Stimulated activated CD8-positive, alpha-beta memory T cell treated with anti-CD3 and anti-CD28 coated beads, Interleukin-7, amount 100 ng/mL, for 1 hour (primary cell): ENCODE measurements at places on chromosomes 6 and 20.

DNA sequence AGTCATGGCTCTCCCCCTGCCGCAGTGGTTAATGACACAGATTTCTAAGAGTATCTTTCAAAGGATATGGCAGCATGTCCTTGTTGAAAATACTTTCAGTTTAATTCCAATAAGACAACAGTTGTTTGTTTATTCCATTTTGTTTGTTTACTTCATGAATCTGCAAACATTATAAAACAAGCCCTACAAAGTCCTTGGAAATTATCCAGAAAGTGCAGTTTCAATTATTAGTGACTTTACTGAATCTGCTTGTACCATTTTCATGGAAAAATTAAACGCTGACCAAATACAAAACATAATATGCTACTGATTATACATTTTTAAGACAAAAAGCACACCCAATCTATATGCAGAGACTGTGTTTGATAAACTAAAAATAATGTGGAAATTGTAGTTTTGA, 3.3 kb downstream of the HEY2 start:
- DNase-seq: no peak

DNA sequence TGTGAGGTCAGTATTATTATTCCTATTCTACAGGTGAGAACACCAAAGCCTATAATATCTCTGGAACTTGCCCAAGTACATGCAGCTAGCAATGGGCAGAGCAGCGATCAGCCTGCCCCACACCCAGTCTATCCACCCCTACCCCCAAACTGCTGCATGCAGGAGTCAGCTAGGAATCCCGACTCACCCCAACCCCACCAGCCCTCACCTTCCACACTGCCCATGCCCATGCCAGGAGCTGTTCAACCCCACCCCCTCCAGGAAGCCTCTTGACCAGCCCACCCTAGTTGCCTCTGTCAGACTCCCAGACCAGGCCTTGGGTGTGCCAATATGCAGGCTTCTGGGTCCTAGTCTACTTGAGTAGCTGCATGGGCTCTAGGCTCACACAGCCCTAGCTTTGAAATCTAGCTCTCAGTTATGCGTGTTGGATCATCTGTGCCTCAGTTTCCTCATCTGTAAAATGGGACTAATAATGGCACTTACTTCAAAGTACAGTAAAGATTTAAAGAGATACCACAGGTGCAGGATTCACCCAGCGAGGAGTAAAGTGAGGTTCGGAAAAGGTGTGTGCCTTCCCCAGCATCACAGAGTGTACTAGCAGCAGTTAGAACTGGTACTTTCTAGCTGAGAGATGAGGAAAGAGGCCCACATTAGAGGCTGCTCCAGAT, 173.2 kb downstream of the VEGFA start:
- no peak for DNase-seq

DNA sequence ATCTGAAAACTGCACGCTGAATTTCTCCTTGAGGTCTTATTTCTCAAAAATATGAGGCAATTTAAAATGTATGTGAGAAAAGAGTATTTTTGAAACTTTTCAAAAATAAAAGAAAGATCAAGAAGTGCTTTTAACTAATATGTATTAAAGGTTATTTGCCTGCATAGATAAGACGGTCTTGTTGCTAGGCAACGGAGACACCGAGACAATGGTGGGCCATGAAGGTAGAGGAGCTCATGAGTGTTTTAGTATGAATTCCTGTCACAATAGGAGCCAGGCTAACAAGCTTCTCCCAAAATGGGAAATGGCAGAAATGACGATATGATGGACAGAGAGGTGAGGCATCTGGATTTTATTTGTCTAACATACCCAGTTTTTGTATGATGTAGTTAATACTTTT, 308.2 kb downstream of the SLC35F1 start:
- DNase-seq: no peak

DNA sequence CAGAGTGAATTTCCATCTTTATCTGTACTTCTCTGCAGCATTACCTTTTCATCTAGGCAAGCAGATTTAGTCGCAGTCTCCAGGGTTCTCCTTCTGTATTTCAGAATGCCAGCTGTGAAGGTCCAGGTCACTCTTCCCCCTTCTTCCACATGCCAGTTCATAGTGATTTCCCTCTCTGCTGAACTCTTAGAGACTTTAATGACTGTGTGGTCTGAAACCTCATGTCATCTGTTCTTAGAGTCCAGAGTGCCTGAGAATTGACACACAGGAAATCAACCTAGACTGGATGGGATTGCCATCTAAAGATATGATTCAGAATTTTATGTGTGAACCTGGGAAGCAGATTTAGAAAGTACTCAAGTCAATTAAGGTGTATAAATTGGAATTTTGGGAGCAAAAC, 248.1 kb downstream of the TPBG start:
- no peak for DNase-seq

GRCh38 chr20:63836458-63837344, 5.6 kb upstream of the ZBTB46 start:
- DNase-seq: no peak

- DNase-seq: no peak
Observed at GRCh38 chr6:100925749-100926148, 44.6 kb upstream of the ASCC3 start.

DNA sequence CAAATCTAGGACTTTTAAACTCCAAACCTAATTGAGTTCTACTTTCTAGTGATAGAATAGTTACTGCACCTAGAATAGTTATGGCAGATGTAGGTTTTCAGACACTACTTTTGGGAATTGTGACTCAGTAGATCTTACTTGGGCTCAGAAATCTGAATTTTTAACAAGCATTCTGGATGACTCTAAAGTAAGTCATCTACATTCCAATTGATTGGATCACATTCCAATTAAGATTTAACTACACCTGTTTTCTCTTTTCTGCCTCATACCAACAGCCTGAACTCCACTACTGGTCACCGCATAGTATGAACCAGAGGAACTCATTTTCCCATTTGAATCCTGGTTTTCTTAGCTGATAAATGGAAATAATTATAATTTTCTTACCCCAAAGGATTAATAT, 49.5 kb upstream of the TFAP2D start:
- DNase-seq: no peak

DNA sequence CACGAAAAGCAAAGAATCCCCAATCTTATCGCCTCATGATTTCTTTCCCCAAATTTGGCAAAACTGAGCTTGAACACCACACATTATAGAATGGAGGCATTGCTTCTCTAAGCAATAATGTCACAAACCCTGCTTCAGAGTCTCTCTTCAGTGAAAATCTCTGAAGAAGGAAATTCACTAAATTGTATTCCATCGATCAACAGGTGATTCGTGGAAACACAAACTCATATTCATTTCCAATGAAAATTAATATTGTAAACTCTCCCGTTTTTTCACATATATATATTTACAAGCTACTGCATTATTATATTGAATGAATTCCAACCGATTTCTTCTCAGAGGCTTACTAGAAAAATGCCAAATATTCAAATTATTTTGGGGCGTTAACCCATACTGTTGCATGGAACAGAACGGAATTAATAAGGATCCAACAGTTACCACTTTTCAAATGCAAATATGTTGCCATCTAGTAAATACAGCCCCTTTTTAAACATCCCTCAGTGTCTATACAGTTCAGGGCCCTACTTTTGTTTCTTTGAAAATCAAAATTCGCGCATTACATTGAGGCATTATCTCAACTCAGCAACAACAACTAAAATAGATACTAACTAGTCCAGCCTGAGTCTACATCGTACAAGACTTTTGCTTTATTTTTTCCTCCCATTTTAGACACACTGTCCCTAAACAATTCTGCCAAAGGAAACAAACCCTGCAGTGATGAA, 1.3 kb downstream of the KIF13A start:
- no peak for DNase-seq

DNA sequence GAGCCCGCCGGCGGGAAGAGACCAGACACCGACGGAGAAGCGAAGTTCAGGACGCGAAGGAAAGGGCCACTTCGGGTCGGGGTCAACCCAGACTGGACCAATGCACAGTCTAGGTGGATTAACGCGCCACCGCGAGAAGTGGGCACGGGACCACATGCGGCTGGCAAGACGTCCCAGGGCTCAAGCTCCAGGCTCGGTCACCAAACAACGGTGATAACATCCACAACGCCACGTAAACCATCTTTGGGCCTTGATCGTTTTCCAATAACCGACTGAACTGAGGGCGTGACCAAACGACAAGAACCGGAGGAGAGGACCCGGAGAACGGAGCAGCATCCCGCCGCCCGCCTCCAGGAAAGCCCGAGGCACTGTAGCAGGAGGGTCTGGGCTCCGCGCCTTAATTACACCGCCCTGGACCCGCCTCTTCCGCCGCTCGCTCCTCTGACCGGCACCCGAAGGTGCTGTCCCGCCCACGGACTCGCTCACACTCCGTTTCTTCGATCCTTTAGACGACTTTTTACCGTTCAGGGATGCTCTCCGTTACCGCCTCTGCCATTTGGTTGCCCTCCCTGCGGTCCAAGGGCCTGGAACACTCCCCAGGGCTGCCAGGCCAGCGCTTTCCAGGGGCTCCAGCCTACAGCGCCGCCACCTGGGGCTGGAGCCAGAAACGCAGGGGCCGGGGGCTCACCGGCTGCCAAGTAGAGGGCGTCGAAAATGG, 44.1 kb downstream of the DPPA5 start:
- DNase-seq: peak; percentile 12

DNA sequence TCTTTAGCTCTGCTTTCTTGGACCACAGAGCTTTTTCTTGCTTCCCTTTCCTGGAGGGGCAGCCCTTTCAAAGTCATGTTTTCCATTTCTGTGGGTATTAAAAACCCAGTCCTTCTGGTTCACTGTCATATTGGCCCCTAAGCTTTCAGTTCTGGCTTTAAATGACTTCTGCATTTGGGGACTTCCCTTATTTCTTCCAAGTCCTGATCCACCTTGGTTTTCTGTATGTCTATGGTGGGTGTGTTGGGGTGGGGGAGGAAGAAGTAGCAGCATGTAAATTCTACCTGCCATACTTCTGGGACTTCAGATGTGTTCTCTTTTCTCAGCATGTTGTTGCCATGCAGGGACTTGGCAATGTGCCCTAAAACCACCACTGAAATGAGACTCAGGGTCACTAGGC, 77.1 kb upstream of the EMILIN3 start:
- DNase-seq: no peak

DNA sequence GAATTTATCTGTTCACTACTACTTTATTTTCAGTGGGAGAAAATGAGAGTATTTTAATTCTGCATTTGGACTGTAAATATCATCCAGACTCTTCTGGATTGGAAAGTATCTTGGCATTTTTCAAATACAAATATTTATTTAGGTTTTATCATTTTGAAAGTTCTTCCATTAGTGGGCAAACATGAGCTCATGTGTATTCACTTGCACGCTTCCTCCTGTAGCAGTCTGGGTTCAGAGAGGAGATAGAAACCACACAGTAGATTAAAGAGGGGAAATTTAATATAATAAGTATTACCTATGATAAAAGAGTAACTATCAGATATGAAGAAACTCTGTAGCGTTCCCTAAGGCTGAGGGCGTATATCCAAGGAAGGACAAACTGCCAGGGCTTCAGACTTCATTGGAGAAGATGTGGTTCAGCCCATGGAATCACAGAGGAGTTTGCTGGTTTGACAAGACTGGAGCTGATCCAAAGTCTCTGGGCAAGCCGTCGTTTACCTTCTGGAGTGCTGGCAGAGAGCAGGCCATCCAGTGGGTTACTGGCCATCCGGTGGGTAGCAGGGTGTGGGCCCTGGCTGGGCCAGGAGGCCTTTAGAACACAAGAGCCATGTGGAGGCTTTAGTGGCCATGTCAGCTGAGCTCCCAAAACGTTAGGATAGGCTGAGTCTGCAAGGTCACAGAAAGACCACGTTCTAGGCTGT, 44.3 kb downstream of the KCNS1 start:
- DNase-seq: no peak

DNA sequence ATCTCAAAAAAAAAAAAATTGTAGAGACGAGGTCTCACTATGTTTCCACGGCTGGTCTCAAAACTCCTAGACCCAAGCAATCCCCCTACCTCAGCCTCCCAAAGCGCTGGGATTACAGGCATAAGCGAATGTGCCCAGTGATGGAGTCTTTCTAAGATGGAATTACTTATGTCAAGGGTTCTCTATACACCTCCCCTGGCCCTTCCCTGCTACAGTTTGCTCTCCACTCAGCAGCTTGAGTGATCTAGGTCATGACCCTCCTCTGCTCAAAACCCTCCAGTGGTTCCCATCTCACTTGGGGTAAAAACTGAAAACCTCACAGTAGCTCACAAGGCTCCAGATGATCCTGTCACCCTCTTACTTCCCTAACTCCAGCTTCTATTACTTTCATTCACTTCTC, 1.8 kb upstream of the DNPH1 start:
- no peak for DNase-seq

- no peak for DNase-seq
Observed at GRCh38 chr20:56414842-56415765, 3.0 kb downstream of the CASS4 start.

GRCh38 chr6:55917751-55918415, 42.5 kb upstream of the BMP5 start:
- DNase-seq: no peak

DNA sequence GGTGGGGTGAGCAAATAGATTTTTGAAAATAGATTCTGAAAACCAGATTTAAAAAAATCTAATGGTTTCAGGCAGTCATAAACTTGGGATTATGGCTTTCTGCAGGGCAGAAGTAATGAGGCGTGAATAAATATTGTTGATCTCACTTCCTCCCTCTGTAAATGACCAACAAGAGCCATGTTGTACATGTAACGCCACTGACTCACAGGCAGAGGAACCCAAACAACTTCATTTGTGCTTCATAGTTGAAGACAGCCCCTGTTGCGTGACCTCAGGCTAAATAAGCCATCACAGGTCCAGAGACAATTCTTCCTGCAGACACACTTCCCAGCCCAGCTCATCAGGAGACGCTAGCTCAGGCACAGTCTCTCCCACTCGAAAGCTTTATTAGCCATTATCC, 59.1 kb upstream of the F13A1 start:
- no peak for DNase-seq

DNA sequence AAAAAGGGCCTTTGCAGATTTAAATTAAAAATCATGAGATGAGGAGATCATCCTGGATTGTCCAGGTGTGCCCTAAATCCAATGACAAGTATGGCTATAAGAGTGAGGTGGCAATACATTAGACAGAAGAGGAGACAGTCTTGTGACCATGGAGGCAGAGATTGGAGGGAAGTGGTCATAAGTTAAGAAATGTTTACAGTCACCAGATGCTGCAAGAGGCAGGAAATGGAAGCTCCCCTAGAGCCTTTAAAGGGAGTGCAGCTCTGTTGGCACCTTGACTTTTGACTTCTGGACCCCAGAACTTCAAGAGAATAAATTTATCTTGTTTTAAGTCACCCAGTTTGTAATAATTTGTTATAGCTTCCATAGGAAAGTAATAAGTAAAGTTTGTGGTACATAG, 61.1 kb downstream of the HMGN3 start:
- DNase-seq: no peak

DNA sequence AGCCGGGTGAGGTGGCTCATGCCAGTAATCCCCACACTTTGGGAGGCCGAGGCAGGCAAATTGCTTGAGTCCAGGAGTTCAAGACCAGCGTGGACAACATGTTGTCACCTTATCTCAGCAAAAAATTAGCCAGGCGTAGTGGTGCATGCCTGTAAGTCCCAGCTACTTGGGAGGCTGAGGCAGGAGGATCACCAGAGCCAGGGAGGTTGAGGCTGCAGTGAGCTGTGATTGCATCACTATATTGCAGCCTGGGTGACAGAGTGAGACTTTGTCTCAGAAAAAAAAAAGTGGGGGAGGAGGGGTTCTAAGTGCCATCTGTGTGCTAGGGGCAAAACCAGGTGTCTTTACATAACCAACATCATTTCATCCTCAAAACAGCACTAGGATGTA, 48.3 kb downstream of the CDK5RAP1 start:
- no peak for DNase-seq
